ENCODE measurements at places on chromosomes 6 and 20. TPM values are rescaled to one million over a fixed set of nuclear protein-coding genes. Genes with fewer than 3 reads are reported as not detected.

The SLC17A3 gene
- not detected for total RNA-seq

The RBPJL gene
- not detected for total RNA-seq

The CTCFL gene
- total RNA-seq = 0.41 TPM

GRCh38 chr20:4471221-4471620 is 250.5 kb upstream of the PRND start:
- DNase-seq = no peak

DNA sequence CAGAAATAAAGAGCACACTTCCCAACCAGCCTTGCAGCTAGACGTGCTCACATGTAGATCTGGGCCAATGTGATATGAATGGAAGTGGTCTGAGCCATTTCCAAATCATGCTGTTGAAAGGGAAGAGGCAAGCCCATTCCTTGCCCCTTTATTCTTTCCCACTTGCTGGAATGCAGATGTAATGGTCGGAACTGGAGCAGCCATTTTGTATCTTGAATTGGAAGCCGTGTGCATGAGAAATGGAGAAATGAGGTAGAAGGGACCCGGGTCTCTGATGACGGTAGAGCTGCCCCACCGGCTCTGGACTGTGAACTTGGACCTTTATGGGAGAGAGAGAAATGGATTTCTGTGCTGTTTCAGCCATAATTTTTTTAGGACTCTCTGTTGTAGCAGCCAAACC is 54.8 kb upstream of the STX16 start:
- no peak for DNase-seq

All from kidney epithelial cell (primary cell).